ENCODE measurements at places on chromosomes 7 and 10. TPM values are rescaled to one million over a fixed set of nuclear protein-coding genes. Genes with fewer than 3 reads are reported as not detected.
A peak's percentile ranks its signal among the peaks of the same experiment; 100 is the strongest.

- no peak for DNase-seq
Observed at GRCh38 chr7:21450941-21451340, 23.1 kb downstream of the SP4 start.

- DNase-seq: no peak
Observed at GRCh38 chr10:80382989-80383388, 25.4 kb upstream of the PRXL2A start.

Gene CCDC136
- 10.8 TPM for total RNA-seq

Gene KLF14
- not detected for total RNA-seq

- DNase-seq: no peak
Observed at GRCh38 chr10:51433949-51434475, 265.4 kb downstream of the CSTF2T start.

Gene ATOH7
- total RNA-seq: not detected

- peak; percentile 87 for DNase-seq
Observed at GRCh38 chr10:34815185-34816084, at the start of gene PARD3. PARD3 (minus strand) TSS chr10:34815296; CDS start chr10:34814995, 301 bp downstream.

GRCh38 chr7:157603005-157603404 is 266.2 kb downstream of the DNAJB6 start:
- DNase-seq: no peak

- no peak for DNase-seq
Observed at GRCh38 chr7:158014976-158015375, 572.6 kb downstream of the PTPRN2 start.

Gene TMEM236
- 0.08 TPM for total RNA-seq

- no peak for DNase-seq
Observed at GRCh38 chr7:36058020-36058592, 94.9 kb upstream of the EEPD1 start.

DNA sequence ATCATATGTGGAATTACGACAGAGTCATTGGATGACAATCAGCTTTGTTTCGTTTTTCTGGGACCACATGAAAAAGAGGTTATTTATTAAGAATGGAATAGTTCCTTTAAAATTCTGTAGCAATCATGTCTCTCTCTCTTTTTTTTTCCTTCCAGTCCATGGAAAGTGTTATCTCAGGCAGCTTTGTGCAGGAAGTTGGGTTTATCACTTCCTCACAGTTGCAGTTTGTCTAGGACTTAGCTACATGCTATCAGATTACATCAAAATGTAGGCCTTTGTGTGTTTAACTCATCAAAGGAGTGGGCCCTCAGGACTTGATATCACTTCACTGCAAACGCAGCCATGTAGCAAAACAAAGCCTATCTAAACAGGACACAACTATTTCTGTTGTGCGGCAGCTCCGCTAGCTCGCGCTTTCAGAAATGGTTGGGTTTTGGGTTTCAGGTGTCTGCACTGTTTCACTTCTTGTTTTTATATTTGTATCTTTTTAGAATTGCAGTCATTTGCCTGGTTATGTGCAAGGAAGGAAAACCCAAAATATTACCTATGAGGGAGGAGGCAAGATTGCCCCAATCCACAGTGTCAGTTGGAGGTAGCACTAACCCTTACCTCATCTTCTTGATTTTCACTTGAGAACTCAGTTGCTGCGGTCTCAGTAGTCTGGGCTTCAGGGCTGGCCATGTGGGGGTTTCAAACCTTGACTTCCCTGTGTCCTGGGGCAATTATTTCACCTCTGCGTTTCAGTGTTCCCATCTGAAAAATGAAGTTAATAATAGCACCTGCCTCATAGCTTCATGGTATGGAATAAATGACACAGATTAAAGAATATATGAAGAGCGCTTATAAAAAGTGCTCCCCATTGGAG is 66.7 kb downstream of the HHEX start:
- no peak for DNase-seq

- DNase-seq: no peak
Observed at GRCh38 chr7:138008019-138008587, 6.2 kb upstream of the CREB3L2 start.

- peak; percentile 65 for DNase-seq
Observed at GRCh38 chr10:101766753-101767599, 8.9 kb downstream of the FGF8 start.

Gene WNT2
- total RNA-seq: 11.5 TPM

DNA sequence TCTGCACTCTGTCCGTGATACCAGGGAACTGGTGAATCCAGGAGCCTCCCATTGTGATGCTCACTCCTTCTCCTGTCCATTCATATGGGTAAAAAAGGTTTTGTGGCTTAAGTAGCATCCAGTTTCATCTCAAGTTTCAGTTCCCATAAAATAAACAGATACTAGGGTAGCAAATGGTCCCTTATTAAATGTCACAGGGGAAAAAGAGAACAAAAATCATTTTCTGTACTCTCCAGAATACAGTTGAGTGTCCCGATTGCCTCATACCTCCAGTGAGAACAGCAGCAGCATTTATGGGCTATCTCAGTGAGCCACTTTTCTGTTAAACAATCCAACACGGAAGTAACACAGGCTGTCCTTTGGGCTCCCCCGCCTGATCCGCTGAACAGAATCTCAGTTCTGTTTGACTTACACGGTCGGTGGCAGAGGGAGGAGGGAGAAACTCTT is 179.6 kb downstream of the CELF2 start:
- no peak for DNase-seq

GRCh38 chr7:17315974-17316373 is 17.5 kb downstream of the AHR start:
- DNase-seq: no peak

Gene FGFR2
- 8.0 TPM for total RNA-seq

DNA sequence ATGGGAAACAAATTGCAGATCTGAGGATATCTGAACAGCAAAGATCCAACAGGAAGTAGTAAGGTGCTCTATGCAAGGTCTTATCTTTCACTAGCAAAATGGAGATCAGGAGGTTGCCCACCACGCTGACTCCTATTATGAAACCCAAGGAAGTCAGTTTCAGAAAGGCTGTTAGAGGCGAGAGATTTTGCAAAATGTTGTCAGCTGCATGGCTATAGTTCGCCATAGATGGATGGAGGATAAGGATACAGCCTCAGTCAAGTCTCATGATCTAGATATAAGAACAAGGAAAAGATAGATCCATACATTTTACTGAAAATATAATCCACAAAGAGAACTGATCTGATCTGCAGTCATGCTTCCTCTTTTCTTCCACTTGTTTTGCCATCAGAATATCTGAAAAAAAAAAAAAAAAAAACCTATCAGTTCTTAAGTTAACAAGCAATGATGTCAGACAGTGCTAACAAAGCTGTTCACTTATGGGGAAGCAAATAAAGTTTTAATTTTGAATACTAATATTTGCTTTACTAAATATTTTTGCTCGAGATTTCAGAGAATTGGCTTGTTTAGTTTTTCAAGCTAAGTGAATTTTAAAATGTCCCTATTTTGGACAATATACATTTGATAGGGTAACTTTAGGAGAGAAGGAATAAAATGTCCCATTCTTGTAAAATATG is 2.0 kb downstream of the GPR85 start:
- DNase-seq: no peak

DNA sequence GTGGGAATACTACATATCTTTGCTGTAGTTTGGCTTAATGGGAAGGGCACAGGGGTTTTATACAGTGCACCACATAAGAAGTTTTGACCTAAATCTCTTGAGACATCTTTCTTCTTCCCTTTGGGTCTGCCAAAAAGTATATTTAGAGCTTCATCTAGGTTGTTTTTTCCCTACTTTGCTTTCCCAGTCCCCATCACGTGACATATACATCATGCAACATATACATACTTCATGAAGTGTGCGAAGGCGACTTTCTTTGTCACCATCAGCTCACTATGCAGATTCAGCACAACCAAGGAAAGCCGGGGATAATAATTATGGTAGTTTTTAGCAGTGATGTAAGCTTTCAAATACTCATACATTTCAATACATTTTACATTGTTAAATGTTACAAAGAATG is 177.1 kb upstream of the PPP1R3A start:
- no peak for DNase-seq

DNA sequence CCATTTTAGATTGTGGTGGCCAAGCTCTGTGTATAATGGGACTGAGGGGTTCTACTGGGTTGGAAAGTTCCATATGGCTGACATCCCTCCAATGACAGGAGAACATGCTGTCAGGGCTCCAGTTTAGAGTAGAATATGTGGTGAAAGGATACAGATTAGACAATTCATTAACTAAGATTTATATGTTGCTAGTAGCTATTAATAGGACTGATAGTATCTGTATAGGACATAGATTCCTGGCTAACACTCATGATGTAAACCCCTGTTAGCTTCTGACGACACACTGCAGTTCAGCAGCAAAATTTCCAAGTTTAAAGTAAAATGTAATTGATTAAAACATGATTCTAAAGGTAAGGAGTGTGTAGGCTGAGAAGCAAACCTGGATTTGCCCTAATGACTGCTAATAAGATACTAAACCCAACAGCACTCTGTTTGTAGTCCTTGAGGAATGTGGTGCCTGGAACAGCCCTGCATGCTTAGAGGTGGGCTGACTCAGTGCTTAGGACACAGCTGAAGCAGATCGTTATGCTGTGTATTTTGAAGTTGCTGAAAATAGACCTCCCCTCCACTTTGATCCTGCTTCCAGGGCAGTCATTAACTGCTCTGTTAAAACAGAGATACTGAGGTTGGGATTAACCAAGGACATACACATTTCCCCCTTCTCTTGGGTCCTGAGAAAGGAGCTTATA is 1129.6 kb downstream of the SORCS3 start:
- no peak for DNase-seq

- DNase-seq: no peak
Observed at GRCh38 chr7:107145067-107145838, 23.6 kb upstream of the HBP1 start.

GRCh38 chr7:151666886-151667285 is 147.2 kb upstream of the RHEB start:
- DNase-seq: no peak

GRCh38 chr7:1604383-1604782 is 34.6 kb upstream of the PSMG3 start:
- no peak for DNase-seq

- DNase-seq: no peak
Observed at GRCh38 chr10:129658376-129659072, 191.5 kb downstream of the MGMT start.

GRCh38 chr10:103657061-103657591 is 163.6 kb downstream of the NEURL1 start:
- DNase-seq: no peak

GRCh38 chr7:115618676-115619075 is 411.9 kb downstream of the TFEC start:
- DNase-seq: no peak

- DNase-seq: no peak
Observed at GRCh38 chr7:7214398-7215347, 32.3 kb downstream of the C1GALT1 start.

DNA sequence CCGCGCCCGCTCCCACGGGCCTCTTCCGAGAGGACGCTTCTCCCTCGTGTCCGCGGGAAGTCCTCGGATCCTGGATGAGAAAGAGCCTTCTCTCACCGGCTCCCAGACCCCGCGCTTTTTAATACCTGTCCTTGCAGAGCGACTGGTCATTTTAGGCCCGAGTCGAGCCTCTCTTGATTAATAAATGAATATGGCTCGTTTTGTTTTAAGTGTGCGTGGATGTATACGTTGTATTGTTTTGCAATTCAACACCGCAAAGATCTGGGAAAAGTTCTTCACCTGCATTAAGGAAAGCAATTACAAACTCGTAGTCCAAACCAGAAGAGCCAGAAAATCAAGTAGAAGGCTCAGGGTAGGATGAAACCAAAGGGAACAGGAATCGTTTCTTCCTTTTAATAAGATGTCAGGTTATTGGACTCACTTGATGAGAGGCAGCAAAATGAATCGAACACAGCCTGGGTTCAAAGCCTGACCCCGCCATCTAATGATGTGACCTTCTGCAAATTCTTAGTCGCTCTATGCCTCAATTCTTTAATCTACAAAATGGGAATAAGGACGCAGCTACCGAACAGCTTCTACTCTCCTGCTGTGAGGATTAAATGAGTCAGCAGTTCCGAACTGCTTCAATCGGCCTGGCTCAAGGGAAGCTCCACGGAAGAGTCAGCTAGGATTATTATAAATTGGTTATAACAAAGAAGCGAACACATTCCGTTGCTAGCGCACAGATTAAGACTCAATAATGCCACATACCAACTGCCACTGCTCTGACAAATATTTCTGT is 277.8 kb upstream of the NEBL start:
- no peak for DNase-seq

Gene CPN1
- total RNA-seq: not detected

DNA sequence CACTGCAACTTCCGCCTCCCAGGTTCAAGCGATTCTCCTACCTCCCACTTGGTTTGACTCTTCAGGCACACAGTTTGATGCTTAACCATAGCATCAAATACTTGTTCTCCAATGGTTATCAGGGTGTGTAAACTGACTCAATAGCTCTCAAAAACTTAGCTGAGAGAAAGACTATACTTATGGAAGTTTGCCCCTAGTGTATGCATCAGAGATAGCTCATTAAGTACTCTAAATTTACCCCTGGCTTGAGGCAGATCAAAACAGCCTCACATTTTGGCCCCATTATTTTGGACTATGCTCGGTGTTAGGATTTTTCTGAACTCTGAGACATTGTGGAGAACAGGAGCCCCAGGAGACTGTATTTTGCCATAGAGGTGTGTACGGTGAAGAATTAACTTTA is 40.8 kb upstream of the SLC35B4 start:
- no peak for DNase-seq

GRCh38 chr7:6179620-6180343 is 92.6 kb downstream of the CYTH3 start:
- DNase-seq: no peak
